ENCODE measurements at places on chromosomes 1 and 21.

- DNase-seq = no peak
Observed at GRCh38 chr1:198278943-198279342, 122.1 kb downstream of the NEK7 start.

GRCh38 chr1:15289251-15289651 is 42.2 kb downstream of the FHAD1 start:
- DNase-seq = no peak

DNA sequence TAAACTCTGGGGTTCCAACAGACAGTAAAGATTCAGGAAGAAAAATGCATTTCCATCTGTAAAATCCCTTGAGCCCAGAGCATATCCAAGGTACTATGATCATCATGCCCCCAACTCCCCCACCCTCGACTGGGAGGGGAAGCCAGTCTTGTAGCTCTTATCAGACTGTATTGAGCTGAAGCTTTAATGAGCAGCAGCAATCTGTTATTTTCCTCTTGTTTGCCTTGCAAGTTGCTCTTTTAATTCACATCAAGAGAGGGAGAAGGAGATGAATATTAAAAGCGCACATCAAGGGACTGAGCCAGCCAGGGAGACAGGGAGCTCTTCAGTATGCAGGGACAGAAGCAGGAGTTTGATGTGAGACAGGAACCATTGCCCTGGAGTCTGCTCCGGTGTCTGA is 52.5 kb upstream of the KCNA3 start:
- DNase-seq = no peak

DNA sequence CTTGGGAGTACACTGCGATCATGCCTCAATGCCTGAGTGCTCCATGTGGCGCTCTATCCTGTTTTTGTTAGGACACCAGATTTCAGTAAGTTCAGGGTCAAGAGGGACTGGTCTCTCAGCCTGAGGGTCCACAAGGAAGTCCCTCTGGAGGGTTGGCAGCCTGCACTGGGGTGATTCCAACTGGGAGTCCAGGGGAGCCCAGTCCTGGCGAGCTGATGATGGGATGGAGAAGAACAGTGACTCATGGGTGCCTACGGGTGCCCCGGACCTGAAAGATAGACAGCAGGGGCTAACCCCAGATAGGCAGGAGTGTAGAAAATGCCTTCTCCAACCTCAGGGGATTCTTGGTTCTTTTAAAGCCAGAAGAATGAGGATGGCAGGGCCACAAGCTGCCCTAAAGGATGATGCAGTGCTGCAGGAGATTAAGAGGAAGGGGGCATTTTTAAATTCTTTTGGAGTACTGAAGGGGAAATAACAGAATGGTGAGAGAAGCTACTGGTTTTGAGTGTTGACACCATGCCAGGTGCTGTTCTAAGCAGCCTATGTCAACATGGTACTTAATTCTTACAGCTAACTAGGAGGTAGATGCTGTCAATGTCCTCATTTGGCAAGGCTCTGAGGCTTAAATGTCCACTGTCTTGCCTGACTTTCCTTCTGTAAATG is 68.4 kb upstream of the TLR5 start:
- DNase-seq = no peak

- no peak for DNase-seq
Observed at GRCh38 chr21:42705746-42706374, 52.4 kb downstream of the PDE9A start.

DNA sequence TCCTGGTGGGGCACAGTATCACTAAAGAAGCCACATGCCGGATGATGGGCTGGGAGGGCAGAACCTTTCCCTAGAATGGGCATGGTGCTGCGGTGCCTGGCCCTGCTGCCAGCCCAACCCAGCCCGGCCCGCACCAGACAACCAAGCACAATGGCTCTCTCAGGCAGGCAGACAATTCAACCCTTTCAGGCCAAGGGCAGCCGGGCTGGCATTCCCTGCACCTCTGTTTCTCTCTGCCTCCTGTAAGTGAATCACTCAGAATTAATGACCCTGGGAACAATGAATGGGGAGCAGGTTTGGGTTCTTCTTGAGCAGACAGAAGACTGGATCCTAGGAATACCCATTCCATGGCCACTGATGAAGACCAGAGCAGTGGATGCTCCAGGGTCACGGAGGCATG is 41.0 kb upstream of the IFFO2 start:
- DNase-seq = no peak

GRCh38 chr1:156963621-156964020 is 43.2 kb downstream of the LRRC71 start:
- DNase-seq = no peak

- no peak for DNase-seq
Observed at GRCh38 chr1:222372221-222372620, 175.7 kb downstream of the HHIPL2 start.

DNA sequence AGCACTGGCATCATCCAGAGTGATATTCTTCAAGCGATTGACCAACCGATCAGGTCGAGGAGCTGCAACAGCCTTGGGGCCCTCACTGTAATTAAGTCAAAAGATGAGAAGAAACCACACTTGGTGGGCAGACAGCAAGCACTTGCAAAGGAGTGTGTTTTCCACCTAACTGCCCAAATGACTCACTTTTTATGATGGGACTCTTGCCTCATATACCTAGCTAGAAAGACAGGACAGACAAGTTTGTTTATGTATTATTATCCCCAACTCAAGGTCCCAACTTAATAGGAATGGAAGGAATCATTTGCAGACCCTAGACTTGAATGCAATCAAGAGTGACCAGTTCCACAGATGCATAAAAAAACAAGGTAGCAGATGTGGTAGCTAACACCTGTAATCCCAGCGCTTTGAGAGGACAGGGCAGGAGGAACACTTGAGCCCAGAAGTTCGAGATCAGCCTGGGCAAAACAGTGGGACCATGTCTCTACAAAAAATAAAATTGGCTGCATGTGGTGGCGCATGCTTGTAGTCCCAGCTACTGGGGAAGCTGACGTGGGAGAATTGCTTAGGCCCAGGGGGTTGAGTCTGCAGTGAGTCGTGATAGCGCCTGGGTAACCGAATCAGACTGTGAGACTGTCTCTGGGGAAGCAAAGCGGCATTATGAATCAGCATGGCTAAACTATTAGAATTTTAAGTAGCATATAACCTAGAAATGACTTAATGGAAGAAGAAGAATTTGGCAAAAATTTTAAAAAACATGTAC is 2.3 kb upstream of the NRAS start:
- DNase-seq = no peak

DNA sequence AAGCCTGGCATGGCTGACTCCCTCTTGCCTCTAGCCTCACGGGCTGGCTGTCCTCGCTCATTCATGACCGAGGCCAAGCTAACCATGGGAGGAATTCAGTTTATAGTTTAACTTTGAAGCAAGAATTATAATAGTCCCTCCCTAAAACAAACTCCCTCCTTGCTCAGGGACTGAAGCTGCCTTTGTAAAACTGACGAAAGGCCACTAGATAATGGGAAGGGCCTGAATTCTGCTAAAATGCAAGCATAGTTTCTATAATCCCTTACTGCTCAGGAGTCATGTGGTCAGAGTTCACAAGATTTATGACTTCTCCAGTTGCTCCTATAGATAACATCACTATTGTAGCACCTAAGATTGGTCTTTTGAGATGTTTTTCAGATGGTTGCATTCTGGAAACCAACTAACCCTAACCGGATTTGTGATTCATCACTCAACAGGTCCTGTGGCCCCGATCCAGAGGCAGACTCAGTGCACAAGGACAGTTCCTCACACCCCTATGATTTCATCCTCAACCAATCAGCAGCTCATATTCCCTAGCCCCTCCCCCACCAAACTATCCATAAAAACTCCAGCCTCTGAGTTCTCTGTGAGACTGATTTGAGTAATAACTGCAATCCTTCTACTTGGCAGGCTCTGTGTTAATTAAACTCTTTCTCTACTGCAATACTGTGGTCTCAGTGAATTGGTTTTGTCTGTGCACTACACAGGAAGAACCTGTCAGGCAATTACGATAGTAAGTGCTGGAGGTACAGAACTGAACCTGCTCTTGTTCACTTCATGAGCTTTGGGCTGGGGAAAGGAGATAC is 26.4 kb downstream of the HHIPL2 start:
- DNase-seq = no peak

- DNase-seq = no peak
Observed at GRCh38 chr1:211328866-211329475, 2.3 kb downstream of the TRAF5 start.

GRCh38 chr1:235919833-235920441 is 53.2 kb upstream of the LYST start:
- no peak for DNase-seq

- DNase-seq = no peak
Observed at GRCh38 chr1:77018311-77018710, 151.0 kb downstream of the ST6GALNAC5 start.

GRCh38 chr1:193368302-193368701 is 181.9 kb upstream of the B3GALT2 start:
- no peak for DNase-seq

DNA sequence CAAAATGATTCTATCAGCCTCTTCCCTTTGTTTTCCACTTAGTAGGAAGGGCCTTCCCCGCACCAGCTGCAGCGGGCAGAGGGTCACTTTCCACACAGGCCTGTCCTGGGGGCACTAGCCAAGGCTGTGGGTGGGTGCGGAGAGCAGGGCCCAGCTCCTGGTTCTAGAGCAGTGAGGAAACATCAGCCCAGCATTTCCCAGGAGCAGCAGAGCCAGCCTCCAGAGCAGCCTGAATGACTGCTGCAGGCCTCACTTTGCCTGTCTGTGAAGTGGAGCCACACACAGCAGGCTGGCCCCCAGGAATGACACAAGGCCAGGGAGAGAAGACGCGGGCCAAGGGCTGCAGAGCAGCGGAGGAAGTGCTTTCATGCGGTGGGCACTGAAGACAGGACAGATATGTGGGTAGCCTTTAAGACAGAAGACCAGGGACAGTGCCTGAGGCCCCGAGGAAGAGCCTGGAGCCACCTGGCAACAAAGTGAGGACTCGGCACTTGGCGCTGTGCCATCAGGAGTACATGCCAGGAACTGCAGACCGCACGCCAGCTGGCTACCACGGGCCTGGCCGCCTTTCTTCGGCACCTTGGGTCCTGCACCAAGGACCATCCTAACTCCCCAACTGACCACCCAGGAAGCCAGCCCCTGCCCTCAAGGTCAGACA is 42.0 kb downstream of the ACOT7 start:
- no peak for DNase-seq

GRCh38 chr1:15953294-15953771 is 22.6 kb downstream of the ZBTB17 start:
- DNase-seq = no peak

GRCh38 chr1:6803357-6803756 is 18.1 kb downstream of the CAMTA1 start:
- no peak for DNase-seq

DNA sequence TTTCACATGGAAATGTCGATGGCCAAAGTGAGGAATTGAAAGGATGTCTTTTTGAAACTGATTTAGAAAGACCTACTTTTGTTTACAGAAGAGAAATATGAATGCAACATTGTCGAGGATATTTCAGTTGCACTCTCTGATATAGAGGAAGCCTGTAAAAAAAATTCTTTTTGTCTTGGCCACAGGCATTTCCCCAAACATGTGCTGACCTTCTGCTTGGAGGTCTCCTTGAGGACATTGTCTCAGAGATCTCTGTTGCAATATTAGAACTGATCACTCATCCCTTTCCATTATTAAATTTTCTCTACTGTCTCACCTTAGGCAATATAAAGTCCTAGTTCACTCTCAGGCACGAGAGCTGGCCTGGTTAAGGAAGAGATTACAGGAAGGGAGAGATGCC is 16.0 kb downstream of the S100A11 start:
- no peak for DNase-seq

GRCh38 chr1:28933277-28933676 is 18.9 kb downstream of the EPB41 start:
- no peak for DNase-seq

GRCh38 chr21:41573902-41574690 is 66.1 kb upstream of the TMPRSS2 start:
- DNase-seq = no peak

- no peak for DNase-seq
Observed at GRCh38 chr21:16294128-16294527, 564.3 kb downstream of the USP25 start.

DNA sequence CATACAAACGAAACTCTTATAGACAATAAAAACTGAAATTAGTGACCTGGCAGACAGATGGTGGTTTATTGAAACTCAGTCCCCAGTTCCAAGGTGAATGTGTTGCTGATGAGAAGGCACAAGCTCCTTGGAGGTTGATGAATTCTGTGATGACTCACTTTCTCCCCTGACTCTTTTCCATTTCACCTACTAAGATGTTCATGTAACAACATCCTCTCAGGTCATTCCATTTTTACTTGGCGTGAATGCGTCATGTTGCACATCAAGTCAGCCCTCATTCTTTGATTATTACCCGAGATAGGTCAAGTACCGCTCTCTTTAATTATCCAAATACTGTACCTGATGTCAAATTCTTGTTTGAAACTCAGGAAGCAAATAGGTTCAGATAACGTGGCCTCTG is 10.1 kb upstream of the IL10RB start:
- no peak for DNase-seq

- no peak for DNase-seq
Observed at GRCh38 chr1:223872308-223872901, 26.7 kb upstream of the TP53BP2 start.

- no peak for DNase-seq
Observed at GRCh38 chr1:12496154-12496961, 121.7 kb downstream of the DHRS3 start.

GRCh38 chr1:53172426-53173128 is 24.0 kb upstream of the CPT2 start:
- no peak for DNase-seq

- DNase-seq = no peak
Observed at GRCh38 chr1:237927198-237927597, 36.5 kb upstream of the ZP4 start.

- no peak for DNase-seq
Observed at GRCh38 chr1:152745765-152746444, 11.9 kb upstream of the KPRP start.

DNA sequence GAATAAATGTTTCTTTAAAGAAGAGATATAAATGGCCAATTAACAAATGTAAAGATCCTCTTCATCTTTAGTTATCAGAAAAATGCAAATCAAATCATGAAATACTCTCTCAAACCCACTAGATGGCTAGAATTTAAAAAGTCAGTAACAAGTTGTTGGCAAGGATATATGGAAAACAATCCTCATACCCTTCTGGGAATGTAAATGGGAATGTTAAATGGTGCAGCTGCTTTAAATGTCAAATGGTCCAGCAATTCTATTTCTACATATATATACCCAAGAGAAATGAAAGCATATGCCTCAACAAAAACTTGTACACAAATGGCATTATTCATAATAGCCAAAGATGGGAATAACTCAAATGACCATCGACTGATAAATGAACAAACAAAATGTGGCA is 283.5 kb downstream of the RWDD3 start:
- DNase-seq = no peak

GRCh38 chr21:45834026-45834715 is 147.4 kb upstream of the COL6A1 start:
- DNase-seq = no peak

DNA sequence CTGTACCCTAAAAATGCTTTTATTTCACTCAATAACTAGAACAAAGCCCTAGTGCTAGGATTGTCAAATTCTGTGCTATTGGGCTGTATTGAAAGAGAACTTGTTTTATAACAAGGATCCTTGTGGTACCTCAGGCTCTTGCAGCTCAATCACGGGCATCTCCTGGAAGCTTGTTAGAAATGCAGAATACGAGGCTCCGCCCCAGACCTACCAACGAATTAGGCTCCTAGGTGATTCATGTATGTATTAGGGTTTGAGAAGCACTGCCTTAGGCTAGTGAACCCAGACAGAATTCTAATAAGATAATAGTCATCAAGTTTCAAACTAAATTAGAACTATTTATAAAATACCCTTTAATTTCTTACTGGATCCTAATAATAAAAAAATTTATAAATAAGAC is 45.6 kb downstream of the ZZZ3 start:
- DNase-seq = no peak
